ENCODE measurements at places on chromosomes 16 and 17.

- no peak for DNase-seq
Measured at GRCh38 chr17:79891113-79891730, 52.0 kb upstream of the CBX4 start.

- DNase-seq = no peak
Measured at GRCh38 chr16:3999479-4000325, 116.5 kb downstream of the ADCY9 start.

DNA sequence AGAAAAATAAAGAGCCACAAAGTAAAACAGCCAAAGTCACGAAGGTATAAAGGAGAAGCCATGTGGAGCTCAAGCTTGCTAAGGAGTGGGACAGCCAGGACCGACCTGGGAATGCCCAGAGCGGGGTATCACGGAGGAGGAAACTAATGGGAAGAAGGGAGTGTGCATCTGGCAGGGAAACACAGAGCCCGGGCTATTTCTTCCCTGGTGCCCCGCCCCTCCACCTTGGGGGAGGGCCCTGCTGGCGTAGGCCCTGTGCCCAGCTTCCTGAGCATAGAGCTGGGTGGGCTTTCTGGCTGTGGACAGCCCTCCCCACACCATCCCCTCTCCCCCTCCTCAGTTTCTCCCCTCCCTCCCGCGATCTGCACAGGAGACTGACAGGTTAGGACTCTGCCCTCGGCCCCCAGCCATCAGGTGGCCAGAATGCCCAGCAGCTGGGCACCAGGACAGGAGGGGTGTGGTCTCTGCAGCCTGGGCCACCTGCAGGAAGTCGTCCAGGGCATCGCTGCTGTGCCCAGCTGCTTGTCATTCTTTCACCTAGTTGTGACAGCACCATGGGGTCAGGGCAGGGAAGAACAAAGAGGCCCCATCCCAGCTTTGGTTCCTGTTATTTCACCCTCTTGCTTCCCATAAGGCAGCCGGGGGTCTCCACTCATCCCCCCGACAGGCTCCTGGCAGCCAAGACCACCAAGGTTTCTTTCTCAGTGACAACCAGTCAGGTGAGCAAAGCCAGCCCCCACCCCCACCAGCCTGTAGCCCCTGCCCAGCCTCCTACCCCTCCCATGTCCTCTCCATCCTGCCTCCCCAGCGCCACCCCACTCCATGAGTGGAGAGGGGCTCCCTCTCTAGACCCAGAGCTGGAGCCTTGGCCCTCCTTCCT, 7.1 kb upstream of the DCAF7 start:
- no peak for DNase-seq

- no peak for DNase-seq
Measured at GRCh38 chr16:83343935-83344366, 463.8 kb upstream of the HSBP1 start.

GRCh38 chr16:85010931-85011845, at the start of gene ZDHHC7:
Gene ZDHHC7, minus strand, starts transcription at chr16:85011535. Its CDS starts 20,917 bp downstream, at chr16:84990618.
- DNase-seq = peak; percentile 82

DNA sequence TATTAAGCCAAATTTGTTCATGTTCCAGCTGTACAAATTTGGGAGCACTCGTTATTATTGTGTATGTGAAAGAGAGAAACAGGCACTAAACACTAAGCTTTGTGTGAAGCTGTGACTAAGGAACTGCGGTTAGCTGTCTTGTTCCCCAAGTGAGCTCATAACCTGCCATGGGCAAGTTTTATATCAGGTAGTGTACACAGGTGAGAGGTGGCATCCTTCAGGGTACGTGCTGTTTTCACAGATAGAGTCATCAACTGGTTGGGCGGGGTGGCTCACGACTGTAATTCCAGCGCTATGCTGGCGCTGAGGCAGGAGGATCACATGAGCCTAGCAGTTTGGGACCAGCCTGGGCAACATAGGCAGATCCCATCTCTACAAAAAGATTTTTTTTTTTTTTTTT, 2.8 kb downstream of the DNAJA3 start:
- no peak for DNase-seq

- DNase-seq = no peak
Measured at GRCh38 chr17:40470932-40471828, 27.9 kb downstream of the IGFBP4 start.

- no peak for DNase-seq
Measured at GRCh38 chr16:56341656-56342399, 83.5 kb downstream of the AMFR start.

DNA sequence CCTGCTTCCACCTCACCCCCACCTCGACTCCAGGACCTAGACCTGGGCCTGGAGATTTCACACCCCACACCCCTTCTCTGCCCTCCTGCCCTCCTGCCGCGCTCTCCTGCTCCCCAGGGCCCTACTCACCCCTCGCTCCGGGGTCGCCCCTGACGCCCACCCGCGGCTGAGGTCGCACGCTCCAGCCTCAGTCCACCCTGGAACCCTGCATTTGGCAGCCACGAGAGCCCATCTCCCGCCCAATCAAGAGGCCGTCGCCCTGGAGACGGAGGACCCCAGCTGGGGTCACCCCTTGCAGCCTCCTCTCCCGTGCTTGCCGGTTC, 16.1 kb downstream of the TLE7 start:
- no peak for DNase-seq

GRCh38 chr17:39461926-39462569, 762 bp downstream of the CDK12 start:
- DNase-seq = no peak

GRCh38 chr16:48603647-48604376, 6.2 kb downstream of the N4BP1 start:
- no peak for DNase-seq

DNA sequence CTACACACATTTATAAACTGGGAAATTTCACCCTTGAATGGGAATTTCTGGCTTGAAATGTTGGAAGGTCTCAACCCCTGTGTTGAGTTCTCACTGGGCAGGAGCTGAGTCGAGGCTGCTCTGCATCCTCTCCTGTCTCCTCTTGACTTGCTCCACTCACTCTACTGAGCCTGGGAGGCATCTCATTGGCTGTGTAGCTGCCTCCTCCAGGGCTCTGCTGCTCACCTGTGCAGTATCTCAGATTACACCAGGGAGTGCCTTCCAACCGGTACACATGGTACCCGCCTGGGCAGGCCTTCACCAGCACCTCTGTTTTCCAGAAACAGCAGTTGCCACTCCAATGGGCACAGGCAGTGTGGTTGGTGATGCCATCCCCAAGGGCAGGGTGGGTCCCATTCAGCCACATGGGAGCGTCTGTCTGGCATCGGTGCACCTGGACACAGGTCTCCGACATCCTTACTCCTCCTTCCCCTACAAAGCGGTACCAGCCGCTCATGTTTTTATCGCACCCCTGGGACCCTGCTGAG, 3.7 kb downstream of the GP2 start:
- DNase-seq = no peak

DNA sequence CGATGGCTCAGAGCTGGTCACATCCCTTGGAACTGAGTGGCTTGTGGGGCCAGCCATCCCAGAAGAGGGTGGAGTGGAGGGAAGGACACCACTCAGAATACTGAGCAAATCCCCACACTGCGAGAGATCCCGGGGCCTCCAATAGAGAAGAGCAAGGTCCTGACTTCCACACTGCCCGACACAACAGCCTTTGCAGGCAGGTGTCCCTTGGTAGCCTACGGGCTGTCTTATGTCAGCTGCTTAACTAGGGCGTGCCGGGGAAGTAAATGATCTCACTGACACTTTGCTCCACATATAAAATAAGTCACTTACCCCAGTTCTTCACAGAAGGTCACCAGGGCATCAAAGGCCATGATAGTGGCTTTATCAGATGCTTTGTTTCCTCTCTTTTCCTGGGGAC, 16.1 kb downstream of the RECQL5 start:
- DNase-seq = no peak

DNA sequence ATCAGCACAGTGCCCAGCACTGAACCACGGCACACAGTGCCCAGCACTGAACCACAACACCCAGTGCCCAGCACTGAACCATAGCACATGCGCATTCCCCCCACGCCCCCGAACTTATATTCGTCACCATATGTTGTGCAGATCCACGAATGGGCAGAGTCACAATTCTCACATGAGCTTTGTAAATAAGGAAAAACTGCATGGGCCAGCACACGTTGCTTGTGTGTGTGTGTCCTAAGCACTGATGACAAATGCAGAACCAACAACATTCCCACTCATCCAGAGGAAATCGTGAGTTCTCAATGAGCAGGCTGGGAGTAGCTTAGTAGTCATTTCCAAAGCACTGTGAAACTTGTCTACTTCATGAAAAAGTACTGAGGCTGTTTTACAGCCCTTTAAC, 70.0 kb downstream of the ADCY9 start:
- no peak for DNase-seq

DNA sequence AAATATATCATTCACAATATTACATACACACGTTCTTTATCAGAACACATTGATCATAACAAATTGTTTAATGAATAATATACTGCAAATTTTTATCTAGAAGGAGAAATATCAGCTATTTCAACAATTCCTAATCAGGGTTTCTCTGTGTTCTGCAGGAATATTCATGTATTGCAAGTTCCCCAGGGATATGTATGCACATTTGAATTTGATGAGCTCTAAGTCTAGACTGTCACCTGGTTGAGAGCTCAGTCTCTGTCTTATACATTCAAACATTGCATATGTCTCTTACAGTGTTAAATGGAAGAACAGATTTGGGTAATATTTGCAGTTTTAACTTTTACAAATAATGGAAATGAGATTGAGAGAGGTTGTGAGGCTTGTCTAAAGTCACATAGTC, 829.7 kb downstream of the CDH11 start:
- DNase-seq = no peak

DNA sequence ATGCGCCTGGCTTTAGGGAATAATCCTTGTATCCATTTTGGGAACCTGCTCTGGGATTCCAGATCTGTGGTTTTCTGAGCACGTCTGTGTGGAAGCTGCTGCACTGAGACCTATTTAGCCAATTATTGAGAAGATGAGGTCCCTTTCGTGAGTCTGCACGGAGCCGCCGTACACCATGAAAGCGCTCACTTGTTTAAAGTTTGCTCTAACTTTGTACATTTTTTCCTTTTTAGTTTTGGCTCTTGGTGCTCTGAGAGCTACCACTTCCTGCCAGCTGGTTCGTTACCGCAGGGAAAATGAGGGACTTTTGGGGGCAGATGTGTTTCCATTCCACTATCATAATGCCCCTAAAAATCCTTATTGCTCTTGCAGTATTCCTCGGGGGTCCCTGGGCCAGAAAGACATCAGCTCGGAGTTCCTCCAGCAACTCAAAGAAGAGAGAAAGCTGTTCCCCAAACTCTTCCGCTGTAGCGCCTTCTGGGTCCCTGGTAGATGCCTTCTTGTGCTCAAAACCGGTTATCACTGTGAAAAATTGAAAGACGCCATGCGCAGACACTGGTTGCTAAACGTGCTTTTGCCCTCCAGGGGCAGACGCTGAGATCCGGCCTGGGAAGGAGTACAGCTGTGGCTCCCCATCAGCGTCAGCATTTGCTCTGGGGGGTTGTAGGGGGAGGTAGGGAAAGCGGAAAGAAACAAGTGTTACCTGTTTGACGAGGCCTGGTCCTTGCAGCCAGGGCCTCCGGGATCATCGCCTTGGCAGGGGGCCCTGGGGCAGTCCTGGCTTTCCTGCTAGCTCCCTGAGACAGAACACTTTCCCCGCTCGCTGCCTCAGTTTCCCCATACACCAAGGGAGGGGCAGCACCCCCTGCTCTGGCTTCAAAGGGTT, 238.1 kb downstream of the MRTFB start:
- no peak for DNase-seq

DNA sequence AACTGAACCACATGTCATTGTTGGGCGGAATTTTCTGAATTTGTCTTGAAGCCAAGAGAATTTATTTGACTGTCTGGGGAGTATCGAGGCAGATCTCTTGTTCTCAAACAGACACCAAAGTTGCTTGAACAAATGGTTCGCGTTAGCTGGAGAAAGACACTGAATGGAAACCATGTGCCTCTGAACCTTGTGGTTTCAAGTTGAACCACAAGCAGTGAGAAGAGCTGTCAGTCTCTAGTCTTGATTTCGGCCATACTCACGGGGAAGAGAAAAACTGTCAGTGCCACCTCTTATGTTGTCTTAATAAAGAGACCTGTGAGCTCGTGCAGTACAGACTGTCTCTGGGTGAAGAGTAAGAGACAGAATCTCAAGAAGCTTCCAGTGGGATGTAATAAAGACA, 886.5 kb upstream of the SOX9 start:
- no peak for DNase-seq

GRCh38 chr17:41478237-41478636, 2.7 kb downstream of the KRT35 start:
- DNase-seq = no peak

DNA sequence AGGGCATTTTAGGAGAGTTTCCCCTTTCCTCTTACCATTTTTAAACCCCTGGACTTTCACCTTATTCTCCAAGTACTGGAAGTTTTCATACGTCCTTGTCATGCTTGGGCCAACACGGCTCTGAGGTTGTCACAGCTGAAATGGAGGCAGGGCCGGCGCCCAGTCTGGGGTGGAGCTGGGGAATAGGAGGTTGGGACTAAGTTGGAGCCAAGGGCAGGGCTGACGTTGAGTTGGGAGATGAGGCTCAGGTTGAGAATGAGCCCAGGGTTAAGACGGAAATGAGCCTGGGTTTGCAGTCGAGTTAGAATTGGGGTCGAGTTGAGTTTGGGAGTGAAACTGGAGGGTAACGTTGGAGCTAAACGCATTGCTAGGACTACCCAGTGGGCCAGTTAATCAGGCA, 1.3 kb downstream of the CLEC10A start:
- no peak for DNase-seq

- no peak for DNase-seq
Measured at GRCh38 chr16:3001316-3001715, 11.4 kb upstream of the CLDN9 start.

GRCh38 chr16:60331168-60331567, 1597.1 kb upstream of the GOT2 start:
- no peak for DNase-seq

DNA sequence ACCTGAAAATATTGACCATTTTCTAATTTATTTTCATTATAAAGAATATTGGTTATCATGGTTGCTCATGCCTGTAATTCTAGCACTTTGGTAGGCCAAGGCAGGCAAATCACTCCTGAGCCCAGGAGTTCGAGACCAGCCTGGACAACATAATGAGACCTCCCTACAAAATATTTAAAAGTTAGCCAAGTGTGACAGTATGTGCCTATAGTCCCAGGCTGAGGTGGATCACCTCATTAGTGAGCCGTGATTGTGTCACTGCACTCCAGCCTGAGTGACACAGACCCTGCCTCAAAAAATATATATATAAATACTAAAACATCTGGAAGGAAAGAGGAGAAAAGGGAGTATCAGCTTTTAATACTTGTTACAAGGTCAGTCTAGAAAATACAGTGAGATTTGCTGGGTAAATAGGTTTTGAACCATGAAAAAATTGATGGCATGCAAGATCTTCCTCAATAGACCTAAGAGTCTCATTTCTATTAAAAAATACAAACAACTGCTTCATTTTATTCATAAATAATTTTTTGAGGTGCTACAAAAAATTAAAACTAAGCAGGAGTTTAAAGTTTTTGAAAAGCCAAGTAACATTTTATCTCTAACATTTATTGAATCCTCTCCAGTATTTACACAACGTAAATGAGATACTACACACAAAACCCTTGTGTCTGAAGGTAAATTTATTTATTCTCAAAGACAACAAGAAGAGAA, 47.7 kb downstream of the TUBD1 start:
- DNase-seq = no peak
